ENCODE measurements at places on chromosomes 16 and 17.

DNA sequence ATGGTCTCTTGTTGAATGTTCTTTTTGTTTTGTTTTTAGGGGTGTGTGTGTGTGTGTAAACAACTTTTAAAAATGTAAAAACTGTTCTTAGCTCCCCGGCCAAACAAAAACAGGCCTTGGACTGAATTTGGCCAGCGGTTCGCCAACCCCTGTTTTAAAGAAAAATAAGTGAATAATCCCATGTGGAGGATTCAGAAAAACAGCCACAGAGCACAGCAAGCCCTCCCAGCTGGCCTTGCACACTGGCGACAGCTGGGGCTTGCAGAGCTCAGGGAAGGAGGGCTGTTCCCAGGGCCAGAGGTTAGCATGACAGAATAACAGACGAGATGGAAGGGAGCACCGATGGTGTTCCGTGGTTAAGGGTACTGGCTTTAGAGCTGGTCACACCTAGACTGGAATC, 39.0 kb downstream of the EMP2 start:
- DNase-seq = no peak

- no peak for DNase-seq
Measured at GRCh38 chr17:17347956-17348871, 45.0 kb downstream of the NT5M start.

DNA sequence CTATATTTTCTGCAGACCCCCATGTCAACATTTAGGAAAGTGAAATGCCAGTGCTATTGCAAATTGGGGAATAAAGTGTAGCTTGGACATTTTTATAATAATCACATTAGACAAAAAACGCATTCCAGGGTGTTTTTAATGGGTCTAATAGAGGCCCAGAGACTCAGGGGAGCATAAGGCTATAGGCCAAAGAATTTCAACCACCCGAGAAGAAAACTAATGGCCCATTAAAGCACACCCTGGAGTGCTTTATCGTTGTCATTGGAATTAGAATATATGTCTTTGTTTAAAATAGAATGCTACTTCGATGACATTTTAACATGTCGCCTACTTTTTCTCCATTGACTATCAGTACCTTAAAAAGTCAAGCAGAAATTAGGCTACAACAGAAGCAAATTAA, 414.1 kb upstream of the CDH8 start:
- DNase-seq = no peak

- no peak for DNase-seq
Measured at GRCh38 chr16:63453261-63453660, 1417.0 kb upstream of the CDH8 start.

- DNase-seq = peak; percentile 55
Measured at GRCh38 chr16:88785106-88785924, at the start of gene PIEZO1. Gene PIEZO1 (minus strand): TSS chr16:88785220. CDS start chr16:88784964, 256 bp downstream.

DNA sequence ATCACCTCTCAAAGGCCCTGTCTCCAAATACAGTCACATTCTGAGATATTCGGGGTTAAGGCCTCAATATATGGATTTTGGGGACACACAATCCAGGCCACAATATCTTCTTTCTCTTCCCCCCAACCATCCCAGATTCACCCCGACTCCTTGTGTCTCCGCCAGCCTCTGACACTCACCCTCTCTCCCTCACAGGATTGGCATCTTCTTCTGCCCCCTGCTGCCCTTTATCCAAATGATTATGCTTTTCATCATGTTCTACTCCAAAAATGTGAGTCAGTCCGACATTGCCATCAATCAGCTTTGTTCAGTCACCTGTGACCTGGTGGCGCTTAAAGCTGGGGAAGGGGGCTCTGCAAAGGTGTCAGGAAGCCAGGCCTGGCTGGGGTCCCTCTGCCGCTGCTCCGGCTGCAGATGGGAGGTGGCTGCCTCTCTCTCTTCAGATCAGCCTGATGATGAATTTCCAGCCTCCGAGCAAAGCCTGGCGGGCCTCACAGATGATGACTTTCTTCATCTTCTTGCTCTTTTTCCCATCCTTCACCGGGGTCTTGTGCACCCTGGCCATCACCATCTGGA, 35.1 kb downstream of the GDE1 start:
- DNase-seq = no peak

- no peak for DNase-seq
Measured at GRCh38 chr16:13429416-13429815, 490.5 kb upstream of the ERCC4 start.

- DNase-seq = no peak
Measured at GRCh38 chr17:34981538-34982241, 1.4 kb downstream of the LIG3 start.

DNA sequence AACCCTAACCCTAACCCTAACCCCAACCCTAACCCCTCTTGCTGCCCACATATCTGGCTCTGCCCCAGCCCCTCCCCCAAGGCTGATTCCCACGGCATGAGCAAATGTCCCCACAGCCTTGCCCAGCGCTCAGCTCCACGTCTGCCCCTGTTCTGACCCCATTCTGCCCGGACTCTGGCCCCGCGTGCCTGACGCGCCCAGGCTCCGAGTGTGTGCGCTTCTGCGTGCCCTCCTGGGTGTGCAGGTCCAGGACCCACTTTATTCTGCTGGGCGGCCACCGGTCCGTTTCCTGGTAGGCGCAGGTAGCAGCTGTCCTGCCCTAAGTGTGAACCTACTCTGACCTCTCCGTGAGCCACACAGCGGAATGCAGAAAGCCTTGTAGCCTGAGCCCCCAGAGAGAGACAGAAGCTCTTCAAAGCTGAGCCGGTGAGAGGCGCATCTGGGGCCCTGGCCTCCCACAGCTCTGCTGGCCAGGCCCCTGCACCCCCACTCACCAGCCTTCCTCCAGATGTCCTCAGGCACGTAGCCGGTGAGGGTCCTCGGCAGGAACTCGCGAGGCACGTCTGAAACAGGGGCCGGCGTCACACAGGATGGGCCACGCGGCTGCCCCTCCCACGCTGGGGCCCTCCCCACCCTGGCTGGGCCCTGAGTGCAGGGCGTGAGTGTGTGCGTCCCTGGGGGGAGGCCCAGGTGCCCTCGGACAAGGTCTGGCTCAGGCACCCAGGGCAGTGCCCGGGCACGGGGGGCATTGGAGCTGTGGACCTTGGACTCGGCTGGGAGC, 14.0 kb upstream of the PABPN1L start:
- DNase-seq = no peak

DNA sequence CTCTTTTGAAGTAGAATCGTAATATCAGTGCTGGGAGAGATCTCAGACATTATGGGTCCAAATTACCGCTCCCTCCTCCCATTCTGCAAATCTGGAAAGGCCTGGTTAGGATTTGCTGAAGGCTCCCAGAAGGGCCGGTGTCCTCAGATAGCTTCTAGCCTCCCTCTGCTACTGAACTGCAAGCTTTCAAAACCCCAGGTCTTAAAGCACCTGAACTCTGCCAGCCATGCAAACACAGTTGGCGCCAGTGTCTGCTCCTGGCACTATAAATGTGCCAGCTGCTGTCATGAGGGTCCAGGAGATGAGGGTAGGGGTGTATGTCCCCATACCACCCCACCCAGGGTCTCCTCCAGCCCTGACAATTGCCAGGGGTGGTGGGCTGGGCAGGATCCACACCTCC, 24.2 kb downstream of the SLC5A10 start:
- no peak for DNase-seq

DNA sequence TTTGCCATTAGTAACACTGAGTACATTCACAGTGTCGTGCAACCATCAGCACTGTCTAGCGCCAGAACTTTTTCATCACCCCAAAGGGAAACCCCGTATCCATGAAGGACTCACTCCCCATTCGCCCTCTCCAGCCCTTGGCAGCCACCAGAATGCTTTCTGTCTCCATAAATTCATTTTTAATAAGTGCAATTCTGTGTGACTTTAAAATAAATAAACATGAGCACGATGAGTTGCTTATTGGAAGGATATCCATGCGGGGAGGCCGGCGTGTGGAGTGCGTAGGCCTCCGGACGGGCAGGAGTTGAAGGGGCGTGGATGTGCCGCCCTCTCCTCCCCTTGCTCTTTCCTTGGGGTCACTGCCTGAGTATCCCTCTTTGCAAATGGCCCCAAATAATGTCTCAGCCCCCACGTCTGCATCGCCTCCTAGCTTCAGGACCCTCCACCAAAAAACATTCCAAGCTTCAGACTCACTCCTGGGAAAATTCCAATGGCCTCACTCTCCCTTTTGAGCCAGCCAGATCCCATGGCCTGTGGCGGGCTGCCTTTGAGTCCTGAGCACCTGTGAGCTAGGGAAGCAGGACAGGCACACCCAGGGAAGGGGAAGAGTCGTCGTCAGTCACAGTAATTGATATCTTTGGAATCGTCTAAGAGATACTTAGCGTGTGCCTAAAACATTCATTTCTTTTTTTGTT, 306.3 kb downstream of the SEC14L1 start:
- no peak for DNase-seq

GRCh38 chr17:36085765-36086164, 4.2 kb downstream of the CCL3 start:
- DNase-seq = no peak

- no peak for DNase-seq
Measured at GRCh38 chr16:68707340-68708152, 29.5 kb upstream of the CDH1 start.

DNA sequence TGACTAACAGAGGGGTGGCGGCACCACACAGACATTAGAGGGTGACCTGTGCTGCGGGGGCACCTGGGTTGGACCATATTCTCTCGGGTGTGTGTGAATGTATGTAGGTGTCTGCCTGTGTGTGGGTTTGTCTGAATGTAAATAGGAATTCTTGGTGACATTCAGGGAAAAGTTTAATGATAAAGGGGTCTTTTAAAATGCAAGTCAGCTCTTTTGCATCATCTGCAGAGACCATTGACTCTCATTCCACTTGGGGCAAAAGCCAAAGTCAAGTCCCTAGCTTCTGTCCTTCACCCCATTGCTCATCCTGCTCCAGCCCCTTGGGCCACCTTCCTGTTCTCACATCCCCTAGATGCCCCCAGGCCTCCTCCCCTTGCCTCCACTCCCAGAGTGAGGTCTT, 23.6 kb downstream of the KSR1 start:
- no peak for DNase-seq

DNA sequence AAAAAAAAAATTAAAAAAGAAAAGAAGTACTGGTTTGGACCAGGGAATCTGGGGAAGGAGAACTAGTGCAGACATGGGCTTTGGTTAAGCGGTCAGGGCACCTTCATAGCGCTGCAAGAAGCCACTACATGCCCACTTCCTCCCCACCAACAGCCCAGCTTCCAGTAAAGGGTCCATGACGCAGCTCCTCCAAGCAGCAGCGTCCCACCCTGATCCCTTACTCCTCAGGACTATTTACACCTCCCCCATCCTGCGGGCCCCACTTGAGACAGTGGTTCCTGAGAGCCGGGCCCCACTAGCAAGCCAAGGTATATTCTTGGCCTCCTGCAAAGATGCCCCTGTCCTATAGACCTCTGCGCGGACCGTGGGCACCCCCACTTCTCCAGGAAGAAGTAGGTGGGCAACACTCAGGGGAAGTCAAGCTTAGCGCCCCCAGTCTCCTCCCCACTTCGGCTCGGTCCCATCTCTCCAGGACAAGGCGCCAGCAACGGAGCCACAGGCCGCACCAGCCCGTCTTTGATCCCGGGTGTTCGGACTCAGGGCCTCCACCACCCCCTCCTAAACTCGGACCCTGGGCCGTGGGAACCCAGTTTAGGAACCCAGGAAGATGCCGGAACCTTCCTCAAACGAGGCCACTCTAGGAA, 913 bp upstream of the PRR14 start:
- DNase-seq = no peak

DNA sequence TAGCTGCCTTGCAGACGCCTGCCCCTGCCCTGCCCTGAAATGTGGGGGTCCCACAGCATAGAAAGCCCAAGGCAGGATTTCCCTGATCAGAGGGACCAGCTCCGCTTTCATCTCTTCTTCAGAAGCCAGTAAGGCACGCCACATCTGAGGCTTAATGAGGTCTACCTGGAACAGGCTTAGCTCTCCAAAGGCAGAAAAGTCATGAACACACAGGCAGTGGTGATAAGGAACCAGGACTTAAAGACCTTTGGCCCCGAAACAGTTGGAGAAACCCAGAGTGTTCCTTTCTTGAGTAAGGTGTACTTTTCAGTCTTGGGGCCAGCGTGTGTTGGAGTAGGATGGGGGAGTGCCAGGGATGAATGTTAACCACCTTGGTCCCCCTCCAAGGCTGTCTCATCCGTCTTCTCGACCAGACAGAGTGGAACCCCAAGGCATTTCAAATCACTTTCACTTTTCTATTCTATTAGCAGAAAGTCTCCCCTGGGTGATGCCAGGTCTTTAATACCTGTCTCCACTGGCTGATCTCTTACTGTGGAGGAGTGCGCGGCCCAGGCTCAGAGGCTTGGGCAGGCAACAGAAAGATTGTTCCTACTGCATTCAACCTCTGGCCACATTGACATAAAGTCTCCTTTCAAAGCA, 43.9 kb downstream of the TMEM186 start:
- no peak for DNase-seq

GRCh38 chr17:41230094-41230493, 2.2 kb upstream of the KRTAP9-3 start:
- no peak for DNase-seq

DNA sequence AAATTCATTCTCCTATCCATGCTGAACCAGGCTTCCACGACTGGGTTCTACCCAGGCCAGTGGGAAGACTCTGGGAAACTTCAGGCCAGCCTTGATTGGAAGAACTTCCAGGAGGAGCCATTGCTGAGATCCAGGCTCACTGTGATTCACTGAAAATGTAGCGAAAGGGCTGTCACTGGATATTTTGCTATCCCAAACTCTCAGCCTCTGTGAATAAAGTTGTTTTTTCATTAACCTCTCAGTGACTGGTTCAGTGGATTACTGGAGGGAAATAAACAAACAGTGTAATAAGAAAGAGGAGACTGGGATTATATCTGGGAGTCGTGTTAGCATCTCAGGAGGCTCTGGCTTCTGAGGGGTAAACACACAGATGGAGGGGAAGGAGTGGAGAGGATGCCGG, 3.1 kb downstream of the FOXL1 start:
- DNase-seq = no peak

DNA sequence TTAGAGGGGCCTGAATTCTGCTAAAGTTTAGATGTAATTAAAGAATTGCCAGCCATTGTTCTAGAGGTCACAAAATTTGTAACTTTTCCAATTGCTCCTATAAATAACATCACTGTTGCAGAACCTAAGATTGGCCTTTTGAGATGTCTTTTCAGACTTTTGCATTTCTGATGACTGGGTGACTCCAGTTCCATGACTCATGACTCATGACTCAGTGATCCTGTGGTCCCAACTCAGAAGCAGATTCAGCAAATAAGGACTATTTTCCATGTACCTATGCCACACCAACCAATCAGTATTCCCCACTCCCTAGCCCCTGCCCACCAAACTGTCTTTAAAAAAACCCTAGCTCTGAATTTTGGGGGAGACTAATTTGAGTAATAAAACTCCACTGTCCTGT, 740.9 kb downstream of the CDH8 start:
- no peak for DNase-seq

- DNase-seq = no peak
Measured at GRCh38 chr16:79800016-79800608, 199.6 kb upstream of the MAF start.

GRCh38 chr16:3695610-3696369, 21.5 kb downstream of the TRAP1 start:
- DNase-seq = no peak

Data from amniotic stem cell (primary cell).